ENCODE measurements at places on chromosomes 13 and 19.

GRCh38 chr13:100019780-100020356 is 38.3 kb downstream of the ZIC2 start:
- no peak for DNase-seq

DNA sequence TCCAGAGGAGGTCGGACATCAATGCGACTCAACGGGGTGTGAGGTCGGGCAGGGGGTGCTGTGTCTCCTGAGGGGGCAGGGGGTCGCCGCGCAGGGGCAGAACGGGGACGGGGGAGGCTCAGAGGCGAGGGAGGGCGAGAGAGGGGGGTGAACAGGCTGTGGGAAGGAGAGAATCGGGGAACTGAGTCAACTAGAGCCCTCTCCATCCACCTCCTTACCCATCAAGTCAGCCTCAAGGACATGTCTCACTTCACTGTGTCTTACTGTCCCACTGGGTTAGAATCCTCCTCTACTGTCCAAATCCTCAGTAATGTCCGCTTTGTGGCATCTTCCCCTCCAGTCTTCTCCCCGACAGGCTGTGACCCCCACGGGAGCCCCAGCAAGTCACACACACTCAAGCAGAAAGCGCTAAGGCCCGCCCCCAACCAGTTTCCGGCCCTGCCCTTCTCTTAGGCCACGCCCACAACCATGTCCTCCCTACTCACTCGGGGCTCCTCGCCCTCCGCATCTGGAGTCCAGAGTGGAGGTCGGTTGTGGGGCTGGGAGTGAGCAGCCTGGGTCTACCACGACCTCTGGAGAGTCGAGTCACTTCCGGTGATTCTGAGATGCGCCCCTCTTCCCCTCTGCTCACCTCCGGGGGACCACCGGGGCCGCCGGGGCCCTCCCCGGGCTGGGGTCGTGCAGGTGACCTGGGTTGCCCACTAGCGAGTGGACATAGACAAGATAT is 9.3 kb downstream of the PLEKHA4 start:
- DNase-seq = peak; percentile 83

DNA sequence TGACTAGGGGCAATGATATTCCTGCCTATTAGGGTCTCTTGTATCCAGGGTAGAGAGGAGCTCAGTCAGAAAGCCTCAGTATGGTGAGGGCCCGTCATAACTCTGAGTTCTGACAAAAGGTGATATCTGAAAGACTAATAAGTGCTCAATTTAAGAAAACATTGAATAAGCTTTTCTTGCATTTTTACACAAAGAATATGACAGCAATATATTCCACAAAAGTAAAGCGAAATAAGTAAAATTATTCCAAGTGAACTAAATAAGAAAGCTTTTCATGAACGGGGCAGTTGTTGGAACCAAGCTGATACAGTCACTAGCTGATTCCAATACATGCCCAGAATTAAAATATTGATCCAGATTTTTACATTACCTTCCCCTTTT is 40.5 kb downstream of the CEACAM1 start:
- DNase-seq = no peak

GRCh38 chr19:30711296-30711695 is 339.1 kb downstream of the ZNF536 start:
- DNase-seq = no peak

GRCh38 chr19:47493378-47494210 is 9.6 kb upstream of the KPTN start:
- DNase-seq = no peak

DNA sequence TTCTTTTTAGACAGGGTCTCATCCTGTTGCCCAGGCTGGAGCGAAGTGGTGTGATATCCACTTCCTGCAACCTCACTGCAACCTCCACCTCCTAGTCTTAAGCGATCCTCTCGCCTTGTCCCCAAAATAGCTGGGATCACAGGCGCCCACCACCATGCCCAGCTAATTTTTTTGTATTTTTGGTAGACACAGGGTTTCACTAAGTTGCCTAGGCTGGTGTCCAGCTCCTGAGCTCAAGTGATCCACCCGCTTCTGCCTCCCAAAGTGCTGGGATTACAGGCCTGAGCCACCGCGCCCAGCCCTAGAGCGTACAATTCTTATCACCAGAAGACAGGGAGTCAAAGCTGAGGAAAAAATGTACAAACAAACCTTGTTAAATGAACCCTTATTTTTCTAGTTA is 4.5 kb upstream of the ELOF1 start:
- DNase-seq = no peak

DNA sequence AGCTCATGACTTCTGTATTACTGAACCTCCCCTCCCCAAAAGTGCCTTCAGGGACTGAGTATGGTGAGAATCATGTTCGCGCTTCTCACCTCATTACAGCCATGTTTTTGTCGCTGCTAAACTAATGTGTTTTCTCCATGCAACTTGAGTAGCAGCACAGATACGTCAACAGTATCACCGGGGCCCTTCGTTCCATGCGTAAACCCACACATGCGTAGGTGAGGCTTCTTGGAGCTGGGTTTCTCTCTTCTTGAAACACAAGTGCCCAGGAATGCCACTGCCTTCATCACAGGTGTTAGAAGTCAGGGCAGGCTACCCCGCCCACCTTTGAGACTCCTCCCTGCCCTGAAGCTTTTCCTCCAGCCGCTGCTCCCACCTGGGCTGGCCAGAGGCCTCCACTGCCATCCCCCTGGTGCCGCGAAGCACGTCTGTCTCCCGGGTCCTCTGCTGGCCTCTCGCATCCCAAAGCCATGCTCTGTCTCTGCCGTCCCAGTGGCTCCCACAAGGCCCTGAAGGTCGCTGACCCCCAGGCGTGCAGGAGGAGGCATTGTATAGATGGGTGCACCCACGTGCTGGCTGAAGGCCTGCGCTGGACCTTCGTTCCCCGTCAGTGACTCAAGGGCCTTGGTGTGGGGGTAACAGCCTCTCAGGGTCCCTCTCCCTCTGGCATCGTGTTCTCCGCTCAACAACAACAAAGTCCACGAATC is 135.3 kb upstream of the MCF2L start:
- no peak for DNase-seq

DNA sequence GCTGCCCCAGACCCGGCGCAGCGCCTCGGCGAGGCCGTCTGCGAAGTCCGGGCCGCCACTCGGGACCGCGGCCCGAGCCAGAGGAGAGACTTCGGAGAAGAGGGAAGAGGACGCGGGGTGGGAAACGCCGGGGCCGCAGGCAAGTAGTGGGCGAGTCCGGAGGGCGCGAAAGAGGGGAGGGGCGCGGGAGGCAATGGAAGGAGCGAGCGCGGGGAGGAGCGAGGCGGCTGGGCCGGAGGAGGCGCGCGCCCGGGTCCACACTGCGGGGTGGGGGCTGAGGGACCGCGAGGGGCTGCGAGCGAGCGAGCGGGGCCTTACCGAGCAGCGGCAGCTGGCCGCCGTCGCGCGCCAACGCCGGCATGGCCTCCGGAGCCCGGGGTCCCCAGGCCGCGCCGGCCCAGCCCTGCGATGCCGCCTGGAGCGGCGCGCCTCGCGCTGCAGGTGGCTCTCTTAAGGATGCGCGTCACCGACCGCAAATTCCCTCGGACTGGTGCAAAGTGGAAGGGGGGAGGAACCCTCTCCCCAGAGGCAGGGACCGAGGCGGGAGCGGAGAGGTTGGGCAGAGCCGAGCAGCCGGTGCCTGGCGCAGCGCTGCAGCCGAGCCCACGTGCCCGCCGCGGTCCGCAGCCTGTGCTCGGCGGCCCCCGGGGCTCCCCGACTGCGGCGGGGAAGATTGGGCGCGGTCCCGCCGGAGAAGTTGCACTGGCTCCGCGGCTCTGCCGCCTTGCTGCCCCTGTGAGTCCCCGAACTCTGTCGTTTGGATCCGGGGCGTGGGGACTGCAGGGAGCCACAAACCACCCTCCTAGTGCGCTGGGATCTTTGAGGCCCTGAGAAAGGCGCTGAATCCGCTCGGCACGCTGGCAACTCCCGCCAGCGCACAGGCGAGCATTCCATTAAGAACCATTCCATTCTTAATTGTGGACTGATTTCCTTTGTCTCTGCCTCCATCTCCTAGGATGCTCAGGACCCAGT is at the start of gene FLT3:
Gene FLT3, minus strand, starts transcription at position 427 of the 972 bp plus-strand sequence. Its CDS starts 66 bp downstream, at position 361.
- peak; percentile 25 for DNase-seq

DNA sequence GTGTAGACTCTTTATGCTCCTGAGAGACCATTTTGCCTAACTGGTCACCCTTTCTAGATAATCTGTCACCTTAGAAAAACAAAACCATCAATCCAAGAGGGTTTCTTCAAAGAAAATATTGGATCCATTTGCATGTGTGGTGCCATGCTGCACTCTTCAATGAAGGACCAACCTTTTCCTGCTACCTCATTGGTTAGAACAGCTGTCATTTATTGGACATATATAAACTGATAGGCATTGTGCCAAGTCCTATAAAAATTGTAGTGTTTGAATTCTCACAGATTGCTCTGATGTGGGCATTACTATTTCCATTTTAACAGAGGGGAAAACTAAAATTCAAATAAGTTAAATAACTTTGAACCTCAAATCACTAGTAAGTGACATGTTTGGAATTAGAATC is 333.2 kb downstream of the MYO16 start:
- DNase-seq = no peak

GRCh38 chr19:10651851-10652250 is 2.3 kb upstream of the ILF3 start:
- DNase-seq = no peak

DNA sequence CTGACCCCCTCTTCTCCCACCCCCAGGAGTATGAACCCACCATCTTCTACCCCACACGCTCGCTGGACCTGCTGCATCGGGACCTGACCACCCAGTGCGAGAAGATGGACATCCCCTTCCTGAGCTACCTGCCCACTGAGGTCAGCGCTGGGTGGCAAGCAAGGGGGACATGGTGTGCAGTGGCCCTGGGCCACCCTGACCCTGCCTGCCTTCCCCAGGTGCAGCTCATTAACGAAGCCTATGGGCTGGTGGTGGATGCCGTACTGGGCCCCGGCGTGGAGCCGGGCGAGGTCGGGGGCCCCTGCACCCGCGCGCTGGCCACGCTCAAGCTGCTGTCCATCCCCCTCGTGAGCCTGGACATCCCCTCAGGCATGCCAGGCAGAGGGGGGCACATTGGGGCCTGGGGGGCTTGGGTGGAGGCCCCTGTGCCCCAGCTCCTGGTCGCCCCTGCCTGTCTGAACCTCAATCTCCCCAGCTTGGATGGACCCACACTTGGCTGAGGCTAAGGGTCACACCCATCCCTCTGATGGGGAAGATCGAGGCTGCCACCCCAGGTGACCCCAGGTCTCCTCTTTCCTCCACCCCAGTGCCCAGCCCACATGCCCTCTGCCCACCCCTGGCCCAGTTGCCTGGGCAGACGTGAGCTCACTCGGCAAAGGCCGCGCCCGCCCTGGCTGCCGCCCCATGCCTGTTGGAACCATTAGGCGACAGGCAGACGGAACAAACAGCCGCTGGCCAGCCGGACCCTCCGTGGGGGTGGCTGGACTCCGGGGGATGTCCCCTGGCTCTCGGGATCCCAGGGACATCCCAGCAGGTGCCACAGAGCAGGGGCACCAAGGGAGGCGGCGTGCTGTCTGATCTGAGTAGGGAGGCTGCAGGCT is 2.5 kb upstream of the CILP2 start:
- no peak for DNase-seq

DNA sequence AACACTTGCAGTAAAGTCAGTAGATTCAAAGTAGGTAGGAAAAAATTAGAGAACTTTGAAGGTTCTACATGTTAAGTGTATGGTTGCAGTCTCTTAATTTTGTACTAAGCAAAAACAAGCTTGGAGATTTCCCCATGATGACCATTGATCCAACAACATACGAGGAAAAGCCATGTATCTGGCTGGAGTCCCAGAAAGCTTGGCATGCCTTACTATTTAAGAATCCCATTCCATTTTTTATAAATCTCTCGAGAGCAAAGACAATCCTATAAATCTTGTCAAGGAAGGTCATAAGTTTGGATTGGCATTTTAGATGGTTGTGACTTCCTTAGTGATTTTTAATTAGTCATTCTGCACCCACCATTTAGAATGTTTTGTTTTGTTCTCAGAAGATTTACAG is 495.9 kb downstream of the GPC5 start:
- DNase-seq = no peak

GRCh38 chr19:9941671-9942070 is 5.4 kb upstream of the OLFM2 start:
- DNase-seq = no peak

DNA sequence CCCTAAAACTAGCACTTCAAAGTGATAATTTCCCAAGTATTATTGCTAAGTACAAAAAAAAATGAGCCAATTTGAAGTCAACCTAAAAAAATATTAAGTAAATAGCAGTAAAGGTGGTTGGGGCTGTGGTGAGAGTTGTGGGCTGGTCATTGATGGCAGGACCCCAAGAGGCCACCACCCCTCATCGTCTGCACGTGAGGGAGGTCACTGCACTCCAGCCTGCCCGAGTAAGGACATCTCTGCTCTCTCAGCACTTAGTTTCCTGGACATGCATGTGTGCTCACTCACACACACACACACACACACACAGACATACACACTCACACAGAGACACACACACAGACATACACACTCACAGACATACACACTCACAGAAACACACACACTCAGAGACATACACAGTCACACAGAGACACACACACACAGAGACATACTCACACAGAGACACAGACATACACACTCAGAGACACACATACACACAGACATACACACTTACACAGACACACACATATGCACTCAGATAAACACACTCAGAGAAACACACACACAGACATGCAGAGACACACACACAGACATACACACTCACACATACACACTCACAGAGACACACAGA is 127.2 kb upstream of the SOX1 start:
- DNase-seq = no peak

DNA sequence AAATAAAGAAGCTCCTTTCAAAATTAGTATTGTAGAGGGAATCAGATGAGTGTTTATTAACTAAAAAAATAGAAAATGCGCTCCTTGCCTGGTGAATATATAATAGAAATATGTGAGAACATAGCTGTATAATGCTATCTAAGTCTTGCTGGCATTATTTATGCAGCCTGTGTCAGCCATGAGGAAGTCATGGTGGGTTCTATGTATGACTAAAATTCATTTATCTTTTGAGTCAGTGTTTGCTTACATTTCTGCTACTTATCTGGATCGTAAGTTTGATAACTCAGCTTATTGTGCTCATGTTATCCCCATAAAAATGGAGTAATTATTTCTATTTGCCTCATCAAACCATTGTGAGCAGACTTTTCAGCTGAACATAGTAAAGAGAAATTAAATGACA is 449.3 kb downstream of the OXGR1 start:
- no peak for DNase-seq

GRCh38 chr13:101205408-101205807 is 210.9 kb downstream of the NALCN start:
- DNase-seq = no peak

Data from CD4-positive, alpha-beta T cell treated with Interleukin-6 at 100 ng/mL for 8 hours (primary cell).